ENCODE measurements at places on chromosomes 13 and 19. TPM values are rescaled to one million over a fixed set of nuclear protein-coding genes. Genes with fewer than 3 reads are reported as not detected.

DNA sequence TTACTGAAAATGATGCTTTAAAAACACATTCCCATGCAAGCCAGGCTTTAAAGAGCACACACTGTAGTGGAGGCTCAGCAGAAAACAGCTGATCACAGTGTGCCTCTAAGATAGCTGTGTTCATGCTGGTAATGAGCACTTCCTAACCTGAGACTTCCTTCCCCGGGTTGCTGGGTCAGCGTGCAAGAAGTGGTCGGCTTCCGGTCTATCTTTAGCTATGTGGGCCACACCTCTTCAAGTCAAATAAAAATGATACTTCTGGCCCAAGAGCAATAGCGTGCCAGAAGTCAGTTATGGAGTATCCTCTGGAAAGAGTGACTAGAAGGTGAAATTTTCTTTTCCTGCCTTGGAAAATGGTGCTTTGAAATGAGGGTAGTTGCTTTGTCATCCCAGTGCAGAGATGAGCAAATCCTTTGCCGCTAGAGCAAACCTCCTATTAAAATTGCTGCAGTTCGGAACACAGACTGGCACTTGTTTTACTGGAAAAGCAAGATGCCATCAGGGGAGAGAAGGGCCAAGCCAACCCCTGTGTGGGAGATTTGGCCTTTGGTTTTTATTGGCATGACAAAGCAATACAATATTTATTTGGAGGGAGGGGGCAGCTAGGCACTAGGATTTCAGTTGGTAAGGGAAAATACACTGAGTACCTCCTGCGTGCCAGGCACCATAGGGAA, 64.2 kb downstream of the ARHGAP35 start:
- H3K4me1 ChIP-seq = peaks cover 43% of the 10 kb centered on the region
- H3K27me3 ChIP-seq = no peaks in the 10 kb centered on the region
- no peak overlapping the region for H3K27ac ChIP-seq
- H3K4me3 ChIP-seq = no peak overlapping the region
- no peak for DNase-seq
- H3K36me3 ChIP-seq = peaks cover 5% of the 10 kb centered on the region

GRCh38 chr13:52348983-52349780, 56.8 kb downstream of the THSD1 start:
- no peaks in the 10 kb centered on the region for H3K27me3 ChIP-seq
- H3K27ac ChIP-seq = no peak overlapping the region
- H3K4me3 ChIP-seq = no peak overlapping the region
- DNase-seq = no peak
- no peaks in the 10 kb centered on the region for H3K36me3 ChIP-seq

DNA sequence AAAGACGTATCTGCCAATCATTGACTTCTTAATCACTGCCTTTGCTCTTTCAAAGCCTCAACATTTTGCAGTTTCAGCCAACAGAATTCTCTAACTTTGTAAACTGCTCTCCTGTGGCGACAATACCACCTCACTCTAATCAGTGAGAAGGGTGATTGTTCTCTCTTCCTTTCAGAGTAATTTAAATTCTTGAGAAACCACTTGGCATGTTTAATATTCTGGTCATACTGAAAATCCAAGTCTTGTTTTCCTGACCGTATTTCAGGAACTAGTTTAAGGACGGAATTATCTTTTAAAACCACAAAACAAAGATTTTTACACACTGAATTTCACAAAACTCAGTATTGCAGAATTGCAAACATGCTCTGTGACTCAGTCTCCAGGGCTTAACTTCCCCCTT, 5.2 kb upstream of the CDC16 start:
- no peak for DNase-seq
- H3K27ac ChIP-seq = no peak overlapping the region
- no peaks in the 10 kb centered on the region for H3K27me3 ChIP-seq
- peaks cover 17% of the 10 kb centered on the region for H3K4me1 ChIP-seq
- H3K36me3 ChIP-seq = no peaks in the 10 kb centered on the region
- H3K4me3 ChIP-seq = no peak overlapping the region

DNA sequence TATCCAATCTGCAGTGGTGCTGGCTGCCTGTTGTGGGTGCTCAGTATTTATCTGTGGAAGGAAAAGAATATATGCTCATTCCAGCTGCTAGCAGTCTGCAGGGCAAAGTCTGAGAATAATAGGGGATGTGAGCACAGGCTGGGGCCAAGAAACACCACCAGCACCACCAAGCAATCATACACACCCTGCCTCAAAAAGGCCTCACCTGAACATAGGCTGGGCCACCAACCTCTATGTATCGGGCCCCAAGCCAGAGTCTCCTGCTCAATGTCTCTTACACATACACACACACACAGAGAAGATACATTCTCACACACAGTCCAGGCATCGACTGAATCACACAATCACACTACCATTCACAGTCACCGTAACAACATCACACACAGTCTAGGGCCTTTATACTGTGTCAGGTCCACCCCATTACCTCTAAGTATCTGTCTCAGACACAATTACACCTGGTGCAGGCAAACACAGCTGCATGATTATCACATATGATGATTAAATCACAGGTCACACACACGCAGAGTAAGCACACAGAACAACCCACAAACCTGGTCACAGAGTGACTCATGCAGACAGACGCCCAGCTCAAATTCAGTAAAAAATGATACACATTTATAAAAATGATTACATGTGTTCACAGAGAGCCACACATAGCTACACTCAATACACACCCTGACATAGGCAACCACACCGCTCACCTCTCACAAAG, 1.3 kb upstream of the ZSCAN22 start:
- no peaks in the 10 kb centered on the region for H3K27me3 ChIP-seq
- no peak overlapping the region for H3K4me3 ChIP-seq
- no peak overlapping the region for H3K27ac ChIP-seq
- DNase-seq = no peak
- H3K4me1 ChIP-seq = peaks cover 14% of the 10 kb centered on the region
- peaks cover 4% of the 10 kb centered on the region for H3K36me3 ChIP-seq

- H3K4me1 ChIP-seq = no peaks in the 10 kb centered on the region
- H3K36me3 ChIP-seq = no peaks in the 10 kb centered on the region
- no peaks in the 10 kb centered on the region for H3K27me3 ChIP-seq
- no peak overlapping the region for H3K4me3 ChIP-seq
- no peak for DNase-seq
These were observed 139.9 kb downstream of the LACC1 start for GRCh38 chr13:44019651-44020050.

- no peak for DNase-seq
- H3K4me3 ChIP-seq = no peak overlapping the region
- no peaks in the 10 kb centered on the region for H3K4me1 ChIP-seq
- no peaks in the 10 kb centered on the region for H3K27me3 ChIP-seq
- H3K36me3 ChIP-seq = no peaks in the 10 kb centered on the region
These were observed 62.2 kb upstream of the ARGLU1 start for GRCh38 chr13:106630162-106630561.

DNA sequence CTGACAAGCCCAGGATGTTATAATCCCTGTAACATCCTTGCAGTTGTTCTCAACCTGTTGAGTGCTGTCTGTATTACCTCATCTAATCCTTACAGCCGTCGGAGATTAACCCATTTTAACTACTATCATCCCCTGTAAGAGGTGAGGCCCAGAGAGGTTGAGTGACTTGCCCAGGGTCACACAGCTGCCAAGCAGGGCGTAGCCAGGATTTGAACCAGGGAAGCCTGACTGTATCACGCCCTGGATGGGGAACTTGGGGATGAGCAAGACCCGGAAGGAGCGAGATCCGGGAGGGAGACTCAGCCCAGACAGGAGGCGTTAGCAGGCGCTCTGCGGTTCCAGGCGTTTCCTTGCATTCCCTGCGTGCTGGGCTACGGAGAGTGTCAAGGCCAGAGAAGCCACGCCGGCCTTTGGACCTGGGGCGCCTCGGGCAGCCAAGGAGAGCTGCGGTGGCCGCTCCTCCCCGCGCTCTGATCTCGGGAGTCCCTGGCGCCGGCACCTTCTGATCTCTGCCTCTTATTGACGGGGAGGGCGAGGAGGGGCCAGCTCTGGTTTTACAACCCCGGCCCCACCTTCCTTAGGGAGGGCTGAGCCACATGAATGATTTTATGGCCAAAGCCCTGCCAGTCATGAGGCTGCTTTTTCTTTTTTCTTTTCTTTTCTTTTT, 6.2 kb downstream of the SULT2B1 start:
- no peaks in the 10 kb centered on the region for H3K27me3 ChIP-seq
- H3K4me3 ChIP-seq = no peak overlapping the region
- no peaks in the 10 kb centered on the region for H3K36me3 ChIP-seq
- DNase-seq = no peak
- no peaks in the 10 kb centered on the region for H3K4me1 ChIP-seq
- H3K27ac ChIP-seq = no peak overlapping the region

DNA sequence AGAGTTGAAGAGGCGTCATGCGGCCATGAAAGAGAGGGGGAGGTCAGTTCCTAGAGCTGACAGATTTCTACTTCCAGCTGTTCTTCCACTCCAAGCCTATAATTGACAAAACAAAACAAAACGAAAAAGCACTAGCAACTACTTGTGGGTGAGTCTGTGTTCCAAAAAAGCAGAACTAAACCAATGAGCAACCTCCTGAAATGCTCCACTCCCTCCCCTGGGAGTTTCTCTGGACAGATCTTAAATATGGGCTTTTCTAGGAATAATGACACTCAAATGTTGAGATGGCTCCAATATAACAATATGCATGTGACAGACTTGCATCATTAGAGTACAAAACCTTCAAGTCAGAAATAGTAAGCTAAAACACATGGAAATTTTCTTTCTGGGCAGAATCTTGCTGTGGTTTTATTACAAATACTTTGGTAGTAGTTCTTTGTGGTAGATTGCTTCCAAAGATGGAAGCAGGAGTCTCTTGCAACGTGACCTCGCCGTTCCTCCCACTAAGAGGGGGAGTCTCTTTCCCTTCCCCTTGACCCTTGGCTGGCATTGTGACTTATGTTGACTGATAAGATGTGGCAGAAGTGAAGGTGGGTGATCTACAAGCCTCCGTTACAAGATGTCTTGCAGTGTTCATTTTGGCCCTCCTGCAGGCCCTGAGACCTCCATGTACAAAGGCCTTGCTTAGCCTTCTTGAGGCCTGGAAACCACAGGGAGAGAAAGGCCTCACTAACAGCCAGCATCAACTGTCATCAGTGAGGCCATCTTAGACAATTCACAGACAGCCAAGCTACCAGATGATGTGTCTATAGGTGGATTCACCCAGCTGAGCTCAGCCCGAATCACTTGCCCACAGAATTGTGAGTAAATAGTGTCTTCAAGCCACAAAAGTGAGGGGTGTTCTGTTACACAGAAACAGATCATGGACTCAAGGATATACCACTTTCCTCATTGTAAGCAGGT, 173.1 kb upstream of the RFC3 start:
- H3K4me1 ChIP-seq = no peaks in the 10 kb centered on the region
- no peaks in the 10 kb centered on the region for H3K36me3 ChIP-seq
- no peak for DNase-seq
- no peak overlapping the region for H3K27ac ChIP-seq
- no peak overlapping the region for H3K4me3 ChIP-seq

DNA sequence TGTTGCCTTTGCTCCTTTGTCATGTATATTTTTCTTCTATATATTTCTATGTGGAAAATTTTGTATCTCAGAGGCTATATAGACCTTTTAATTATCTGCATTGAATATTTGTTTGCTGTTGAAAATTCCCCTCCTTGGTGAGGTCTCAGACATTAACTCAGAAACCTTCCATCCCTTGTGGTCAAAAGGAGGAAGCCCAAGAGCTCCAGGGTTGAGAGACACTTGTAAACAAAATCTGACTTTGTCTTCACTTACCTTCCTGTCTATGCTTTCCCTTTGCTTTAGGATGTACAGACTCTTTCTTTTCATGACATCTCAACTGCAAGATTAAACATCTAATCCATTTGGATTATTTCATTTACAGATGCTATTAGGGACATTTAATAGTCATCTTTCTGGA, 157.5 kb downstream of the PCDH20 start:
- no peak overlapping the region for H3K4me3 ChIP-seq
- H3K27ac ChIP-seq = no peak overlapping the region
- no peaks in the 10 kb centered on the region for H3K4me1 ChIP-seq
- H3K36me3 ChIP-seq = no peaks in the 10 kb centered on the region

- H3K36me3 ChIP-seq = no peaks in the 10 kb centered on the region
- peak overlapping the region; percentile 56 for H3K27ac ChIP-seq
- peak overlapping the region; percentile 63 for H3K4me3 ChIP-seq
- no peaks in the 10 kb centered on the region for H3K4me1 ChIP-seq
- no peaks in the 10 kb centered on the region for H3K27me3 ChIP-seq
- DNase-seq = no peak
These were observed 1.4 kb downstream of the RAP2A start for GRCh38 chr13:97435323-97435722.

The APOC1 gene
- total RNA-seq = not detected

The R3HDM4 gene
- total RNA-seq = 113 TPM

The KLHL26 gene
- total RNA-seq = 14.1 TPM

The RXFP2 gene
- total RNA-seq = not detected

The WDR87 gene
- total RNA-seq = not detected

The FLT3LG gene
- total RNA-seq = 345 TPM

The ODAD3 gene
- total RNA-seq = not detected

The ZNF320 gene
- 4.5 TPM for total RNA-seq

All from naive thymus-derived CD4-positive, alpha-beta T cell (primary cell).